Neural crest cell (in vitro differentiated cells): ENCODE measurements at places on chromosomes 7 and 10. TPM values are rescaled to one million over a fixed set of nuclear protein-coding genes. Genes with fewer than 3 reads are reported as not detected.

GRCh38 chr10:53690524-53691240, 918.1 kb upstream of the MBL2 start:
- no peaks in the 10 kb centered on the region for H3K27me3 ChIP-seq
- H3K27ac ChIP-seq = no peak overlapping the region
- no peaks in the 10 kb centered on the region for H3K36me3 ChIP-seq
- H3K4me3 ChIP-seq = no peak overlapping the region
- no peak for DNase-seq

The LDB3 gene
- total RNA-seq = 0.56 and 1.0 TPM in 2 replicates

- no peak overlapping the region for H3K4me3 ChIP-seq
- DNase-seq = no peak
- H3K27ac ChIP-seq = no peak overlapping the region
- peaks cover 5% of the 10 kb centered on the region for H3K36me3 ChIP-seq
These were observed 278.3 kb downstream of the MAD1L1 start for GRCh38 chr7:1954366-1955004.

DNA sequence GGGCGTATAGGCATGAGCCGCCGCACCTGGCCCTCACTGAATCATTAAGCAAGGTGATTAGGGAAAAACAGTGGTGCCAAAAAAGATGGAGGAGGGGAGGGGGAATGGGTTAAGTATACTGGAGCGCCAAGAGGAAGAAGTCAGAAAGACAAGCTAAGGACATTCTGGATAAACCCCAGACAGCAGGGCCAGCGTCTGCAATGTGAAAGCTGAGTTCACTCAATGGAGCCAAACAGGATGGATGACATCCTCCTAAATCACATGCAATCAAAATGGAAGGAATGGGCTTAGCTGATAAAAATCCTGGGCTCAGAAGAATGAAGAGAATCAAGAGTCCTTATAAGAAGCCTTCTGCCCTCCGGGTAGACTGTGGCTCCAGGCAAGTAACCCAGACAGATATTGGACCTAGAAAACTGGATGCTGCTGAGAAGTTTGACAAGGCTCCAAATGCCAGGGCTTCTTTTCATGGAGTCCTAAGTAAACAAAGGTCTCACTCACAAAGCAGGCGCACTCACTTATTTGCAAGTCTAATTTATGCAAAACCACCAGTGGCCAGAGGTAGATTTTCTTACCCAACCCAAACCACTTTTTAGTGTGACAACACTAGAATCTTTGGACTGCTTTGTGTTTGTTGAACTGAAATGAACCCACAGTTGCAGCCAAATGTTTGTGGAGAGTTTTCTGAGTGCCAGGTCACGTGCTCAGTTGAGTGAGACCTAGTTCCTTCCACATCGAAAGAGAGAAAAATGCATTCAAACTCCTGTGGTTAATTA, 519.1 kb upstream of the AUTS2 start:
- H3K36me3 ChIP-seq = no peaks in the 10 kb centered on the region
- no peak for DNase-seq
- no peak overlapping the region for H3K27ac ChIP-seq
- H3K4me3 ChIP-seq = no peak overlapping the region
- no peaks in the 10 kb centered on the region for H3K27me3 ChIP-seq

DNA sequence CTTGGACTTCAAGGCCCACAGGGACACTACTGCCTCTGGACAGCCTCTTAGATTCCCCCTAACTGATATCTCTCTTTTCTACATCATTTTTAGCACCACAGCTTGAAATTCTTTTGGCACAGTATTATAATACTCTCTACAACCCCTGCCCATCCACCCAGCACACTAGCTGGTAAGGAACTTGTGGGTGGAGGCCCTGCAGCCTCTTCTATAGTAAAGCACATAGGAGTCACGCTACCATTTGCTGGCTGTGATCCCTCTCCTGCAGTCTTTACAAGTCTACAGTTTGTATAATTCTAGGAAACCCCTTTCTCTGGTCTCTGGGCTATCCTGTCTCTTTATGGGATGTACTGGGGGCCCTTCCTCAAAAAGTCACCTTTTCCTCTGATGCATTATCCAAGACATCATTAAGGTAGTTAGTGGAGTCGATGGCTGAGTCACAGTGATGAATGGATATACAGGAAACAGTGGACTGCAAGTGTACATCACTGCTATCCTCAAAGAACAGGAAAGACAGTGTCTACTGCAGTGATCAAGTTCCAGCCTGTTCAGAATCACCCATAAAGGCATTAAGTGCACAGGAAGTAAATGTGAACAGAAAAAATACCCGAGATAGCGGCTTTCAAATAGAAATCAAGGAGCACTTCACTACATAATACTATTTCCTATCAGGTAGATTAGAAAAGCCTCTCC, 54.4 kb downstream of the STK17A start:
- no peaks in the 10 kb centered on the region for H3K27me3 ChIP-seq
- peaks cover 31% of the 10 kb centered on the region for H3K4me1 ChIP-seq
- no peak overlapping the region for H3K4me3 ChIP-seq
- H3K36me3 ChIP-seq = peaks cover 41% of the 10 kb centered on the region

The GRM8 gene
- 2.6 and 2.7 TPM in 2 replicates for total RNA-seq

The ATP6V1F gene
- 144 and 149 TPM in 2 replicates for total RNA-seq

The GRID2IP gene
- 0.54 and 0.61 TPM in 2 replicates for total RNA-seq

GRCh38 chr10:113331961-113332360, 220.9 kb upstream of the HABP2 start:
- no peak overlapping the region for H3K27ac ChIP-seq
- no peaks in the 10 kb centered on the region for H3K27me3 ChIP-seq
- peaks cover 7% of the 10 kb centered on the region for H3K36me3 ChIP-seq
- H3K4me3 ChIP-seq = no peak overlapping the region

The SFRP5 gene
- total RNA-seq = not detected in 2 replicates

The FEZF1 gene
- total RNA-seq = not detected in 2 replicates

DNA sequence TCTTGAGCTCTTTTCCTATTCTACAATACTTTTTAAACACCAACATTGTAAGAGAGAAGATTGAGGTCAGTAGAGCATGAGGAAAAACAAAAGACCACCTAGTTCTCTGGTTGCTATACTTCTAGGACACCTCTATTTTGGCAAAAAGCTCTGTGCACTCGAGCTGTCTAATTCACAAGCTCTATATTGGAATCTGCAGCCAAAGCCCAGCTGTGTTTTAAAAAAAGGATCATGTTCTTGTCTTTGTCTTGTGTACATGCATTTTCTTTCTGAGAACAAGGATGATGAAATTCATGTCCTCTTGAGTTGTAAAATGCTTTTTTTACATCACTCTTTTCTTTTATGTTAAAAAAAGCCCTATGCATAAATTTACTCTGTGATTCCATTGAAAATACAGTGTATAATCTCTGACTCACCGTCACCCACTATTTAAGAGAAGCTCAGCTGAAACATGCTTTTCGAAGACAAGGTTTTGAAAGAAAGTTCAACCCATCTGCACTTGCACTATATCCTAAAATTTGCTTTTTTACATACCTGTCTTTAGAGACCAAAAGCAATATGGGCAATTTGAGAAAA, 215.5 kb upstream of the VSTM2A start:
- no peak for DNase-seq
- H3K4me1 ChIP-seq = peaks cover 24% of the 10 kb centered on the region
- no peak overlapping the region for H3K27ac ChIP-seq
- peaks cover 2% of the 10 kb centered on the region for H3K36me3 ChIP-seq
- H3K4me3 ChIP-seq = no peak overlapping the region

The SLC26A3 gene
- not detected in 2 replicates for total RNA-seq

- H3K36me3 ChIP-seq = no peaks in the 10 kb centered on the region
- no peak overlapping the region for H3K4me3 ChIP-seq
- H3K27me3 ChIP-seq = no peaks in the 10 kb centered on the region
- H3K27ac ChIP-seq = no peak overlapping the region
These were observed 15.8 kb downstream of the ASZ1 start for GRCh38 chr7:117411539-117411938.
